ENCODE measurements at places on chromosomes 1 and 21.

DNA sequence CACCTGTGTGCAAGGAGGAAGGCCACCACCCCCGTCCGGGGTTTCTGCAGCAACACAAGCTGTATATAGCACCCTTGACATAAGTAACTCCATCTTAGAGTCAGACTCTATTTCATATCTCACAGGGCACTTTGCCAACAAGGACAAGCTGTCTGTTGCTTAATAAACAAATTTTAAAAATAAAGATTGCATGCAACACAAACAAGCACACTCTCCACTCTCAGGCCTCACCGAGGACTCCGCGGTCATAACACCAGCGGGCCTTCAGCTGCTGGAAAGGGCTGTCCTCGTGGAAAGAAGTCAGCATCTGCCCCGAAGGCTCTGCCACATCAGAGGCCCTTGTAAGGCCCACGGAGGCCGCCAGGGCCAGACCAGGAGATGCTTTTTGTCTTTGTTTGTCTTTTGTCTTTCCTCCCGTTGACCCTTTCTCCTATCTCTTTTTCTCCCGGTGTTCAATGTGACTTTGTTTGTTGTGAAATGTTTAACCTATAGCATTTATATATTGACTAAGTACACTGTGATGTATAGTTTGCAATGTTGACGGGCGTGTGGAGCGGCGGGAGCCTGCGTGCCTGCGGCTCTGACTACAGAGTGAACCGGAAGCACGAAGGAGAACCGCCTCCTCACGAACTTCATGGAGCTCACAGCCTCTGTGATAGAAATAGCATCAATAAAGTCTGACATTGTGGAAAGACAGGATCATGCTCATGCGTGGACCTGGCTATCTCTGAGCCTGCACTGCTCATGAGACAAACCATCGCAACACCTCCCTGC lies 24.1 kb downstream of the MEGF6 start:
- no peak for DNase-seq
- H3K4me3 ChIP-seq, result no peak overlapping the region
- no peak overlapping the region for H3K27ac ChIP-seq
- H3K36me3 ChIP-seq, result no peaks in the 10 kb centered on the region
- H3K27me3 ChIP-seq, result no peaks in the 10 kb centered on the region

DNA sequence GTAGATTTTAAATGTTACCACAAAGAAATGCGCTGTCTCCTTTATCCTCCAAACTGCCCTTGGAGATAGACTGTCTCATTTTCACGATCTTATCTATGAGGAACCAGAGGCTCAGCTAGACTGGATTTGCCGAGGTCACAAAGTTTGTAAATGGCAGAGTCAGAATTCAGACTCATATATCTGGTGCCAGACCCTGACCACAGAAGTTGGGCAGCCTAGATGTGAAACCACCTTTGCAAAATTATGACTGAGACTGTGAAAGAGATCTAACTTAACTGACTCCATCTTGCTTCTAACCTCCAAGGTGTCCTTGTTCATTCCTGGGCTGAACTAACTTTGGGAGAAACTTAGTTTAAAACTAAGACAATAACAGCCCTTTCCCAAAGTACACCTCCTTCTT lies 14.1 kb downstream of the CNR2 start:
- DNase-seq, result no peak
- peaks cover 44% of the 10 kb centered on the region for H3K27me3 ChIP-seq
- H3K4me1 ChIP-seq, result no peaks in the 10 kb centered on the region
- no peak overlapping the region for H3K4me3 ChIP-seq
- H3K27ac ChIP-seq, result no peak overlapping the region
- H3K36me3 ChIP-seq, result no peaks in the 10 kb centered on the region

- peak; percentile 52 for DNase-seq
- H3K4me3 ChIP-seq, result peak overlapping the region; percentile 92
- no peaks in the 10 kb centered on the region for H3K36me3 ChIP-seq
- no peaks in the 10 kb centered on the region for H3K27me3 ChIP-seq
- H3K4me1 ChIP-seq, result peaks cover 27% of the 10 kb centered on the region
Measured at GRCh38 chr1:226938903-226939437, 1.1 kb upstream of the COQ8A start.

DNA sequence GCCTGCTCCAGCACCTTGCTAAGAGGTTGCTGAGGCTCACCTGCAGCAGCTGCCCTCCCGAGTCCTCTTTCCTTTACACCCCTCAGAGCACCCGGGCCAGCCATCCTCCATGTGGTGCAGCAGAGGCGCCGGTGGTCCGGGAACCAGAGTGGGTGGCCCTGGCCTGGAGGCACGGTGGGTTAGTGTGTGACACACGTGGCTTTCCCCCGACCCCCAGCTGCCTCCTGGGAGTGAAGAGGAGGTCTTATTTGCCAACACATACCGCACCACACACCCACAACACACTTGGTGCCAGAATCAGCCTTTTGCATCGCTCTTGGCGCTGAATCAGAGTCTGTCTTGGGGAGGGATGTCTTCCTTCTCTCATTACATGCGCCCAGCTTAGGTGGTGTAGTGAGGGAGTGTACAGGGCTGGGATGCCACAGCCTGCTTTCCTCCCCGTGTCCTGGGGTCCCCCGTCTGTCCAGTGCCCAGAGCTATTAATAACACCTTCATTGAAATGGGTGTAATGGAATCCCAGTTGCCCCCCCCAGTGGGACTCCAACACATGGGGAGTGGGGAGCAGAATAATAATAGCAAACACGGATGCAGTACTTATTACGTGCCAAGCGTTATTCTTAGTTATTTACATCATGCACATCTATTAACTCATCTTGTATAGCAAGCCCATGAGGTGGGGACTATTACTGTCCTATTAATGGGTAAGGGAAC lies 38.2 kb downstream of the MAPKAPK2 start:
- peak overlapping the region; percentile 90 for H3K27ac ChIP-seq
- H3K4me1 ChIP-seq, result peaks cover 25% of the 10 kb centered on the region
- no peak for DNase-seq
- H3K36me3 ChIP-seq, result no peaks in the 10 kb centered on the region

DNA sequence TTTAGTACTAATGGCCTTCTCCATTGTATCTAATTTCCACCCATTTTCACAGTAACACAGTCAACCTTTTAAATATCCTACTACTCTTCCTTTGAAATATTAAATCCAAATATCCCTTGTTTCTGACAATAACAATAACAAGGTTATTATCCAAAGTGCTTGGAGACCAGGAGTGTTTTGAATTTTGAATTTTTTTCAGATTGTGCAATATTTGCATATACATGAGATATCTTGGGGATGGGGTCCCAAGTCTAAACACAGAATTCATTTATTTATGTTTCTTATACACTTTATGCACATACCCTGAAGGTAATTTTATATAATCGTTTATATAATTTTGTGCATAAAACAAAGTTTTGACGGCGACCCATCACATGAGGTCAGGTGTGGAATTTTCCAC lies 17.5 kb downstream of the DMAP1 start:
- no peak overlapping the region for H3K4me3 ChIP-seq
- DNase-seq, result no peak
- no peaks in the 10 kb centered on the region for H3K4me1 ChIP-seq
- H3K27ac ChIP-seq, result no peak overlapping the region
- H3K27me3 ChIP-seq, result no peaks in the 10 kb centered on the region

GRCh38 chr21:33149181-33149580 lies 79.2 kb downstream of the OLIG1 start:
- no peak overlapping the region for H3K27ac ChIP-seq
- no peaks in the 10 kb centered on the region for H3K4me1 ChIP-seq
- H3K36me3 ChIP-seq, result no peaks in the 10 kb centered on the region
- no peak overlapping the region for H3K4me3 ChIP-seq
- H3K27me3 ChIP-seq, result peaks cover 27% of the 10 kb centered on the region
- DNase-seq, result no peak

DNA sequence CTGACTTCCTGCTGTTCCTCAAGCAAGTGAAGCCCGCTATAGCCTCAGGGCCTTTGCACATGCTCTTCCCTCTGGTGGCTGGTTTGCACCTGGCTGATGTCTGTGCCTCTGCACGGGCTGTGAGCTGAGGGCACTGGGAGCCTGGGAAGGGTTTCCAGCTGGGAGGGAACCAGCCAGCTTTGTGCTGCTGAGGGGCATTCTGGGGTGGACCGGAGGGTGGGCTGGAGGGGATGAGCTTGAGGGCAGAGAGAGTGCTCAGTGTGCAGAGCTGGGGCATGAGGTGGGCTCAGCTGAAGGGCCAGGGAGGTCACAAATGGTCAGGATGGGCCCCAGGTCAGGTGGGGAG lies 305.7 kb downstream of the MATN1 start:
- H3K36me3 ChIP-seq, result no peaks in the 10 kb centered on the region
- H3K4me1 ChIP-seq, result no peaks in the 10 kb centered on the region
- peaks cover 3% of the 10 kb centered on the region for H3K27me3 ChIP-seq
- no peak for DNase-seq
- H3K27ac ChIP-seq, result no peak overlapping the region
- no peak overlapping the region for H3K4me3 ChIP-seq

- no peak overlapping the region for H3K27ac ChIP-seq
- H3K36me3 ChIP-seq, result no peaks in the 10 kb centered on the region
- H3K4me1 ChIP-seq, result peaks cover 5% of the 10 kb centered on the region
- no peak overlapping the region for H3K4me3 ChIP-seq
- no peaks in the 10 kb centered on the region for H3K27me3 ChIP-seq
Measured at GRCh38 chr1:14568716-14569355, 29.6 kb upstream of the KAZN start.

DNA sequence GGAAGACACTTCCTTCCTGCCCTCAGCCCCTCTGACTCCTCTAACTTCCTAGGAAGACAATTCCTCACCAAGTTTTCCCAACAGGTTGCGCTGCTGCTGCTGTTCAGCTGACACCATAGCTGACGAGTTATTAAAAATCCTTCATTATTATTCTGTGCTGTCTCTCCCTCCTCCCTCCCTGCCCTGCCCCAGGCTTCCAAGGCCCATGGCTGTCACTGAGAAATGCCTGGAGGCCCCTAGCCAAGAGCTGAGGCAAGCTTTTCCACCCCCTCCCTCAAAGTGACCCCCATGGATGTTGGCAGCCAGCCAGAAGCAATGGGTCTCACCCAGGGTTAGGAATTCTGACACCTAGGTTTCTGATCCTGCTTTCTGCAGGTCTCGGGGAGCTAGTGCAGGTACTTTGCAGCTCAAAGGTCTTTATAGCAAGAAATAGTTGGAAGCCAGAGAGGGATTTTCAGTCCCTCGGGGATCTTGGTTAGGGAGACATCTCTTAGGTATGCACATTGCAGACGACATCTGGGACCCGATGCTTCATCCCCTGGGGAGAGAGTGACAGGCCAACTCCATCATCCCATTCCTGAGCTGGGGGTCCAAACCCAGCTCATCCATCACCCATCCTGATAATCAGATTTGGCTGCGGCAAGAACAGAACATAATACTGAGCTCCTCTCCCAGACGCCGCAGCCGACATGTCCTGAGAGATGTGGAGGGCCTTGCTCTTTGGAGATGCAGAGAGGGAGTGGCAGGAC lies 65.0 kb downstream of the KIRREL1 start:
- no peaks in the 10 kb centered on the region for H3K27me3 ChIP-seq
- H3K36me3 ChIP-seq, result peaks cover 23% of the 10 kb centered on the region
- no peak overlapping the region for H3K27ac ChIP-seq

DNA sequence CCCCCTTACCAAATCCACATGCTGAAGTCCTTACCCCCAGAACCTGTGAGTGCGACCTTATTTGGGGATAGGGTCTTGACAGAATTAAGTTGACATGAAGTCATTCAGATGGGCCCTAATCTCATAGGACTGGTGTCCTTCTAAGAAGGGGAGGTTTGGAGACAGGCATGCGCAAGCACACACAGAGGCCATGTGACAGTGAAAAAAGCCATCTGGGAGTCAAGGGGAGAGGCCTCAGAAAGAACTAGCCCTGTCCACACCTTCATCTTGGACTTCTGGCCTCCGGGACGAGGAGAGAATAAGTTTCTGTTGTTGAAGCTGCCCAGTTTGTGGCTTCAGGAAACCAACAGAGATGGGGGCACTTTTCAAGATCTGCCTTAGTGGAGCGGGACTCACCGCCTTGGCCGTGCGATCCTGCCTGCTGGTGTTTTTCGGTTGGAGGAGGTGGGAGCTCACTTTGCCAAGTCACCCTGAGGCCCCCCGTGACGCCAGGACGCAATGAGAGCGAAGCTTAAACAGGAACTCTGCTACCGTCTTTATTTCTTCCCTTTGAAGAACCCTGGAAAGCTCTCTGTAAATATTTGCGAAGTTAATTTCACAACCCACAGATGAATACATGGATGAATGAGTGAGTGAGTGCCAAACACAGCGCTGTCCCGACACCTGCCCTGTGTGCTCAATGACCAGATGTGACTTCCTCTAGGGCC lies 42.5 kb upstream of the C1orf174 start:
- peak; percentile 45 for DNase-seq
- no peak overlapping the region for H3K4me3 ChIP-seq
- no peaks in the 10 kb centered on the region for H3K4me1 ChIP-seq

DNA sequence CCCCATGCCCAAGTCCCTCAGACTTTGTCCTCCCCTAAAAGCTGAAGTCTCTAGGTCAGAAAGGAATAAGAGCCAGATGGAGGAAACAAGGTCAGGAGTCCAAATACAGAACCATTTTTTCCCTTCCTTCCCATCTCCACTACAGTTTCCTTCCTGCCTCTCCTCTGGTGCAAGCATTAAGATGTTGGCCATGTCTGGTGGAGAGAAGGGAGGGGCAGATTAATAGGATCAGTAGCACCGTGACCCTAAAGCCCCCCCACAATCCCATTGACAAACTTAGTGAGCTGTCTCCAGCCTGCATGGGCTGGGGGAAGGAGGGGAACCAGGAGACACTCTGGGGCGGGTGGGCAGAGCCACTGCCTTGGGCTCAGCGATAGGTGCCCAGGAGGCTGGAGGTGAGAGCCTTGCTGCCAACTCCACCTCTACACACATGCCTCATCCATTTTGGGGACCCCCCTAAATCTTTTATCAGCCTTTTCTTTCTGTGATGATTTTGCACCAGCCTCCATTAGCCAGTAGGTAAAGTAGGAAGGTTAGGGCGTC lies 59.8 kb downstream of the RHBG start:
- no peak for DNase-seq
- H3K4me3 ChIP-seq, result no peak overlapping the region
- peaks cover 96% of the 10 kb centered on the region for H3K27me3 ChIP-seq
- no peaks in the 10 kb centered on the region for H3K36me3 ChIP-seq
- H3K27ac ChIP-seq, result no peak overlapping the region
- no peaks in the 10 kb centered on the region for H3K4me1 ChIP-seq

DNA sequence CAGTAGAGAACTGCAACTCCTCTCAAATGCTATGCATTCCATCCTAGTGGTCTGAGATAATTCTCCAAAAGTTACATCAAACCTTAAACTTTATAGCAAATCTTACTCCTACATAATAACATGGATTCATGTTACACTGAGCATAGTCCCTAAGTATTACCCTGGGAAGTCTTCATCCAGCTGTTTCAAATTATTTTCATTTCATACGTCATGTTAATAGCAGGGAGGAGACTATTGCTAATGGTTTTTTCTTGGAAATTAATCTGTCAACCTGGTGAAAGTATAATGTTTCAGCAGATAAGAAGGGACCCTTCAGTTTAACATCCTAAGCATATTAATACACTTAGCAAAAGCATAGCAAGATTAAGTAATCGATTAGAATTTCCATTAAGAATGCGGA lies 318.1 kb downstream of the USP25 start:
- DNase-seq, result no peak
- H3K36me3 ChIP-seq, result no peaks in the 10 kb centered on the region
- peaks cover 7% of the 10 kb centered on the region for H3K4me1 ChIP-seq

DNA sequence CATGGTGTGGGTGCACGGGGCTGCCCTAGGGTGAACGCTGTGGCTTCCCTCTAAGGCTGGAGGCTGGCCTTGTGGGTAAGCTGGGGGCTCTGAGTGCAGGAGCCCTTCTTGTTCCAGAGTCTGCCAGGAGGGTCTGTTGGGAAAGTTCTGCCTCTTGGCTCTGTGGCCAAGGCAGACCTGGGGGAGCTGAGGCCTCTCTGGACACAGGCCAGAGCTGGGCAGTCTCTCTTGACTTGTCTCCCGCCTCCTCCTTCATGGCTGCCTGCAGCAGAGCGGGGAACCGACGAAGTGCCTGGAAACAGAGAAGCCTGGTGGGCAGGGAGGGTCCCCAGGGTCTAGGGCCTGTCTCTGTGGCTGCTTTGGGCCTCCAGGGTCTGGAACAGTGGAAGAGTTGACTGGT lies 30.3 kb upstream of the PEX10 start:
- no peak overlapping the region for H3K4me3 ChIP-seq
- H3K36me3 ChIP-seq, result no peaks in the 10 kb centered on the region
- no peak overlapping the region for H3K27ac ChIP-seq
- H3K27me3 ChIP-seq, result peaks cover 31% of the 10 kb centered on the region
